ENCODE measurements at places on chromosomes 5 and 9.

DNA sequence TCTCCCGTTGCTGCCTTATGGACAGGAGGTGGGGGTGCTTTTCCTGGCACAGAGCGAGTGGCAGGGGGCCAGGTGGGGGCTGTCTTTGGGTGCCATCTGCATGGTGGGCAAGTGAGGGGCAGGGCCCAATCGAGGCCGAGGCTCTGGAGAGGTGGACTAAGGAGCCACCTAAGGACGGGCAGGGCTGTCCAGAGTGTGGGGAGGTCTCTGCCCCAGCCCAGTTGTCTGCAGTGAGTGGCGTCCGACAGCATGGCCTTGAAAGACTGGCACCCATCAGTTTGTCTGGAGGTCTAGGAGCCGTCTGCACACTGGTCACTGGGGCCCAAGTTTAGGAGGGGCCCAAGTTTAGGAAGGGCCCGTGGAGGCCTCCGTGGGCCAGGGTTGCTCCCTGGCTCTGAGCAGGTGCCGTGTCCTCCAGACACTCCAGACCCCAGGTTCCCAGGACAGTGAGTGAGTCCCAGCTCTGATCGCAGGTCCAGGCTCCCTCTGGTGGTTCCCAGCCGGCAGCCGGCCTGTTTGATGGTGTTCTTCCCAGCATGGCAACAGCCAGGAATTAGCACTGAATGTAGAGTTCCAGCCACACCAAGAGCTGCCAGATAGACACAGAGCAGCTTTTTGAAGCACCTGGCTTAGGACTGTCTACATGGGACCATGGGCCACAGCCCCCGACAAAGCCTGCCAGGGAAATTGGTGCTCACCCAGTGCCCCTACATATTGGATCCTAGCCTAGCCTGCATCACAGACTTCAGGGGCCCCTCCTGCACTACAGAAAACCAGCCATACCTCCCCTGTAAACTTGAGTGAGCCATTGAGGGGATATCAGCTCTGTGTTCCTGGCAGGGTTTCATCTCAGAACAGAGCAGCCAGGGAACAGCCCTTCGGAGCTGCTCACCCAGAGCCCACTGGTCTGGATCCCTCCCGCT lies 120.9 kb downstream of the WNK2 start:
- DNase-seq = peak; percentile 33

DNA sequence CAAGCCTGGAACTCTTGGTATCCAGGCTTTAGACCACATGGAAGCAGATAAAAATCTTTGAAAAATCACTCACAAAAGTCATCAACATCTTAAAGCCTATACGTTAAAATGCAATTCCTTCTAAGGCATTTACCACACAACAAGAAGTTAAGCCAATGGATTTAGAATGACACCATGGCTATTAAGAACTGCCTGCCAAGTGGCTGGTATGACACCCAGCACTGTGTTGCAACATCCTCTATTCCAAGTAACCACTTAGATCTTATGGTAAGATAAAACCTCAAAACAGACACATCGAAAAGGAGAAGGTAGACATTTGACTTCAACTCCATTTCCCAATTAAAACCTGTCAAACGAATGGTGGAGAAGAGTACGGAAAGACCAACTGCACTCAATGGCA lies 344.2 kb upstream of the SLC30A5 start:
- no peak for DNase-seq

DNA sequence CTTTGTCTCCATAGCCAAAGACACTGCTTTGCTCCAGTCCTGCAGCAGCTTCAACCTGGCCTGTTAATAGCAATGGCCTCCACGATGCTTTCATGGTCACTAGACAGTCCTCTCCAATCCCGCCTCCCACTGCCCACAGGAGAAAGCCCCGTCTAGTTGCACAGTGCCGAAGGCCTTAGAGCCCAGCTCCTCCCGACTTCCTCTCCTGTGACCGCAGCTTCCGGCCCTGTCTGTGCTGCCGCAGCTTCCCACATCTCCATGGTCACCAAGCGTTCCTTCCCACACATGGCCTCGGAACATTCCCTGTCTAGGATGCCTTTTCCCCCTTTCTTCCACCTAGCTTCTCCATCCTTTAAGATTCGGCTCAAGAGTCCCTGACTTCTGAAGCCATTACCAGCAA lies 23.4 kb downstream of the PCA3 start:
- no peak for DNase-seq

GRCh38 chr5:91151947-91152346 lies 231.2 kb downstream of the ARRDC3 start:
- DNase-seq = peak; percentile 47

GRCh38 chr9:99253772-99254431 lies 31.8 kb downstream of the SEC61B start:
- no peak for DNase-seq

DNA sequence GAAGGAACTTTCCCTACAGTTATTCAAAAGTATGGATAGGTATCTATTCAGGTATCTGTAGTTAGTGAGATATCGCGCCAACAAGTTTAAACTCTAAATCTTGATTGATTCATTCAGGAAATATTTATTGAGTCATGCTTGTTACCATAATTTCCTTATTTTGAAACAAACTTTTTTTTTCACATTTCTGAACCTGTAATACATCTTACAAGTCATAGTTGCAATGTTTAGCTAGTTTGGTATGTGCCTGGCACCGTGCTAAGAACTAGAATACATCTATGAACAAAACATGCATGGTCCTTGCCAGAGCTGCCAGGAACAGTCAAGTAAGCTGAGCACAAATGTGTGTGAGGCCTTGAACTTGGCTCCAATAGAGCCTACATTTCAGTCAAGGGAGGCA lies 226.4 kb downstream of the PCSK5 start:
- no peak for DNase-seq

GRCh38 chr9:26770821-26771220 lies 121.8 kb downstream of the CAAP1 start:
- DNase-seq = no peak

GRCh38 chr9:6512085-6512657 lies 99.2 kb downstream of the UHRF2 start:
- no peak for DNase-seq

DNA sequence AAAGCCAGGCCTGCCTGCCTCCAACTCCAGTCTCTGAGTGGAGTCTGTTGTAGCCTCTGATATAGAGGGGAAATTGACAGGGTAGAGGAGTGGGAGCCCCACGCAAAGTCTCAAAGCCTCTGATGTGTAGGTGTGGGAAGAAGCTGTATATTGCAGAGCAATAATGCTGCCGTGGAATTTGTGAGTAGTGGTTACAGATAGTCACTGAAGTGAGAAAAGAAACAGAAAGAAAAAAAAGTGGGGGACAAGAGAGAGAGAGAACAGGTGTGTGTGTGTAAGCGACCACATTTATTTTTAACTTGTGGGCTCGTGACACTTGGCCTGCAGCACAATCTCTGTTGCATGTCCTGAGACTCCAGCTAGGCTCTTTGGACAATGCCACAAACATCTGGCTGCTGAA lies 227.8 kb downstream of the NSG2 start:
- no peak for DNase-seq

DNA sequence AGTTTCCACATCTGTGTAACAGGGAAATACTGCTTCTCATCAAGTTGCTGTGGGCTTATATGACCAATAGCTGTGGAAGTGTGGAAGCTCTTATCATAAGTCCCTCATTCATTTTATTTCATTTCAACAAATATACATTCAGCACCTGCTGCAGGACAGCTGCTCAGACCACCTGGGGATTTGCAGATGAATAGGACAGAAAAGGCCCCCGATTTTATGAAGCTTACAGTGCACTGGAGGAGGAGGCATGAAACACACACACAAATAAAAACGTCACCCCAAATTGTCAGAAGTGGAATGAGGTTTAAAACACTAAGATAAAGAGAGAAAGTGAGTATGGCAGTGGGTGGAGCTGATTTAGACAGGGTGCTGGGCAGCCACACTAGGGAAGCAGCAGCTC lies 107.2 kb downstream of the DRD1 start:
- no peak for DNase-seq

GRCh38 chr9:108272349-108272899 lies 583.4 kb downstream of the ACTL7B start:
- DNase-seq = peak; percentile 61

GRCh38 chr5:170844651-170845050 lies 17.2 kb upstream of the RANBP17 start:
- no peak for DNase-seq

DNA sequence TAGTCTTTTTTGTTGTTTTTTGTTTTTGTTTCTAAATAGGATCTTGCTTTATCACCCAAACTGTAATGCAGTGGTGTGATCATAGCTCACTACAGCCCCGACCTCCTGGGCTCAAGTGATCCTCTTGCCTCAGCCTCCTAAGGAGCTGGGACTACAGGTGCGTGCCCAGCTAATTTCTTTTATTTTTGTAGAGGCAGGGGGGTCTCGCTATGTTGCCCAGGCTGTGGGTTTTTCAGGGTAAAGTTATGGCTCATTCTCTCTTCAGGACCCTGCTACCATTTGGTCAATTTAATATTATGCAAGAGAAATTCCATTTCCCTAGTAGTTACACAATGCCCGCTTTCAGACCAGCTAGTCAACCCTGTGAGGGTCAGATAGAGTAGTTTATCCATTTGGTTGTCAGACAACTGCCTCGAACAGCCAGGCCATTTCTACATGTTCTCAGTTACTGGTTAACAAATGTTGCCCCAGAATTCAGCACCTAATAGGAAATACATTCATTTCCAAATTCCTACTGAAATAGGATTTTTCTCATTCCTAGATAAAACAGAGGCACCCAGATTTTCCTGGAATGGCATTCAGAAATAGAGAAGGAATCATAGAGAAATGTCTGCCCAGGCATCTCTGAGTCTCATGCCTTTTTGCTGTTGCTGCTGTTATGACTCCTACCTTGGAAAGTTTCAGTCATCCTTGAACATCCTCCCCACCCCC lies 6.4 kb upstream of the GLIS3 start:
- DNase-seq = peak; percentile 62

GRCh38 chr9:129777769-129778130 lies 24.9 kb upstream of the PTGES start:
- no peak for DNase-seq

DNA sequence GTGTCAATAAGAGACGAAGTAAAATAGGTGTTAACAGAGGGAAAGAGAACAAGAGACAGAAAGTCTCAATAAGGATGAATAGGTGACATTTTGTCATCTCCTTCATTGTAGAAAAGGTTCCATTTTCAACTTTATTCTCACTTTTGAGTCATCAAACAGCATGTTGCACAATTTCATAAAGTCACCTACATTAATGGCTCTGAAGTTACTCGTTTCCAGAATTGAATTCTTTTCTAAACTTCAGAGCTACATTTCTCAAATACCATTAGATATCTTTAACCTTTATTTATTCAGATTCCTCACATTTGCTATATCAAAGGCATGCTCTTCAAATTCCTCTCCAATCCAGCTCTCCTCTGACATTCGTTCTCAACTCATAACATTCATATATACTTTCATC lies 13.1 kb downstream of the ADAMTS6 start:
- DNase-seq = no peak

Data from dermis microvascular lymphatic vessel endothelial cell (primary cell).